Uterus (tissue), 4 donors: ENCODE measurements at places on chromosomes 12 and 14.
A peak's percentile ranks its signal among the peaks of the same experiment; 100 is the strongest.

GRCh38 chr12:75389061-75389460 lies 1.8 kb upstream of the GLIPR1L2 start:
- no peak for DNase-seq

- no peak for DNase-seq
Observed at GRCh38 chr12:32512379-32512778, 113.0 kb downstream of the FGD4 start.

DNA sequence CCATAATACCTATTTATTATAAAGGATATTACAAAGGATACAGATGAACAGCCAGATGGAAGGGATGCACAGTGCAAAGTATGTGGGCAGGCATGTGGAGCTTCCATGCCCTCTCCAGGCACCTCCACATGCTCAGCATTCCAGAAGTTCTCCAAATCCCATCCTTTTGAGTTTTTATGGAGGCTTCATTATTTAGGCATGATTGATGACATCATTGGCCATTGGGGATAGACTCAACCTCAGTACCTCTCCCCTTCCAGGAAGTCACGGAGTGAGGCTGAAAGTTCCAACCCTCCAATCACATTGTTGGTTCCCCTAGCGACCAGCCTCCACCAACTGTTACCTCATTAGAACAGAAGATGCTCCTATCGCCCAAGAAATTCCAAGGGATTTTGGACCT lies 156.4 kb downstream of the ATP23 start:
- DNase-seq, result no peak

DNA sequence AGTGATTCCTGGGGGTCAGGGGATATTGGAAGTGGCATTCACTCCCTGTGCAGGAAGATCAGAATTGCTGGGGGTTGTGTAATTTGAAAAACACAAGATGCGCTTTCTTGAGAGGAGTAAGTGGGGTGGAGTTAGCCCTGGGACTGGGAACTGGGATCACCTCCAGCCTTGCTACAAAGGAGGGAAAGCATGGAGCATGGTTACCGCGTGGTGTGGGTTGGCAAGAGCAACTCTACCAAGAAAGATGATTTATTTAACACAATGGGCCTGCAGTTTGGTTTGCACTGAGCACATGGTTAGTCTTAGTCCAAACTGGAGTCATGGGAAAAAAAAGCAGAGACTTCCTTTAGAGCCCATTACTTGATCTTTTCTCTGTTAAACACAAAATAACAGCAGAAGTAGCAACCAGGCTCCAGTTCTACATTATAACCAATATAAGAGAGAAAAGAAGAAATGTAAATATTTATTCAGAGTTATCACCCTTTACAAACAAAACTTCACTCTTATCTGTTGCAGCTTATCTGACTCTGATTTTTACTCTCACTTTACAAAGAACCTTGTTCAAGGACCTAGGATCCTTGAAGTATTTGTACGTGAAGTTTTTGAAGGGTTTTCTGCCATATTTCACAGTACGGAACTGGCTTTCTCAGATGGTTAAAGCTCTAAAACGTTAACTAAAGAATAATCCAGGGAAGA lies 2.1 kb upstream of the NIN start:
- DNase-seq, result no peak

DNA sequence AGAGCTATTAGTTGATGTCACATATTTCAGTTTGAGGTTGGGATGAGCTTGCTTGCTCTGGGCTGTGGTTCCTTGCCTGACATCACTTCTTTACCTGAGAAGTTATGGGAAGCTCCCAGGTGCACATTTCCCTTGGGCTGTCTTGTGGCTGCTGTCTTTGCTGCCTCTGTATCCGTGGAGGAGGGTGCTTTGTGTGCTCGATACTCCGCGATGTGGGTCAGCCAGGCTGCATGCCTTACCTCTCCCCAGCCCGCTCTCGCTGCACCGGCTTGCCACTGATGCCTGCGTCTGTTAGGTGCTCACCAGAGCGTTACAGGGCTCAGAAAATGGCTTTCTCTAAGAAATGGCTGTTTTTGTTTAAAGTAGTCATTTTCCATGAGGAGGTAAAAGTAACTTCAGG lies 19.6 kb downstream of the PELI2 start:
- no peak for DNase-seq

GRCh38 chr12:14779834-14780233 lies 23.4 kb downstream of the WBP11 start:
- no peak for DNase-seq

GRCh38 chr14:24952851-24953666 lies 96.9 kb downstream of the STXBP6 start:
- DNase-seq, result no peak

- DNase-seq, result no peak
Observed at GRCh38 chr14:74924061-74924460, 1.0 kb upstream of the RPS6KL1 start.

GRCh38 chr12:27901959-27902358 lies 70.6 kb downstream of the PTHLH start:
- DNase-seq, result no peak

DNA sequence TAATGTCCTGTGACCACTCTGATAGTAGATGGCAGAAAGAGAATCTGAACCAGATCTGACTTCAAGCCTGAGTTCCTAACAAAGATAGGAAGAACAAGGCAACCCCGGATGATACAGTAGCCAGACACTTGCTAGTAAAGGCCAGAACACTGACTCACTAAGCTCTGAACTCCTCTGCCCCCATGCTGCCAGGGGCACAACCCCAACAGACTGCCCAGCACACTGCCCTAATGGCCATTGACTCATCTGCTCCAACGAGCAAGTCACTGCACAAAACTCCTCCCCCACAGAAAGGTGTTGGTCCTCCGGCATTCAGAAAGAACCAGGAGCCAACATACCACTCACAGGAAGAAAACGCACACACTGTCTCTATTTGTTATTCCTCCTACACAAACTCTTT lies 179.6 kb upstream of the NUDT4 start:
- no peak for DNase-seq

GRCh38 chr14:79965896-79966295 lies 245.4 kb downstream of the DIO2 start:
- no peak for DNase-seq

GRCh38 chr14:61132894-61133293 lies 148.2 kb downstream of the TMEM30B start:
- no peak for DNase-seq

DNA sequence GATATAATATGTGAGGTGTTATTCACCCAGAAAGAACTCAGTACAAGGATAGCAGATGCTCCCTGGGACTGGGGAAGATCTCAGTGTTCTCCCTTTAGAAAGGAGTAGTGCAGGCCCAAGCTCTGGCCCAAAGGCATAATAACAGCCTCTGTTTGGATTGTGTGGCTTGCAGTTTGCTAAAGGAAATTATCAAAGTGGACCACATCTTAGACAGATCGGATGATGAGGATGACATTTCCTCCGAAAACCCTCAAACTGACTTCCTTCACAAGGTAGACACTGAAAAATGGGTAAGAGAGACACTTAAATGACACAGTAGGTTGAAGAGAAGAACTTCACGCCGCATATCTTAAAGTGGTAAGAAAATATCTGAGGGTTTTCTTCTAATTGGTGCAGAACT lies 26.1 kb downstream of the SMCO2 start:
- no peak for DNase-seq

DNA sequence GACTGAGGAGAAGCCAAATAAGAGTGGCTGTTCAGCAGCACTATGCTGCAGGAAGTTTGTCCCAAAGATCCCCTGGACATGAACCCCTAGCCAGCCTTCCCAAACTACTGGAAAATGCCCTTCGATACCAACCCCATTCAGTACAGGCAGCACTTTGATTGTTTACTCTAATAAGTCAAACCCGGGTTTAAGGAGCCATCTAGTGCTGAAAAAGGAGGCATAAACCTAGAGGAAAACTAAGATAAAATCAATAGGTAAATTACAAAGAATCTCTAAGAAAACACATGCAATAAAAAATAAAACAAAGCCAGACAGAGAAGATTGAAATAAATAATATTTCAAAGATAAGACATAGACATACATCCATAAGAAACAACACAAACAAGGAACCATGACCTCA lies 771.6 kb downstream of the RPS29 start:
- no peak for DNase-seq

DNA sequence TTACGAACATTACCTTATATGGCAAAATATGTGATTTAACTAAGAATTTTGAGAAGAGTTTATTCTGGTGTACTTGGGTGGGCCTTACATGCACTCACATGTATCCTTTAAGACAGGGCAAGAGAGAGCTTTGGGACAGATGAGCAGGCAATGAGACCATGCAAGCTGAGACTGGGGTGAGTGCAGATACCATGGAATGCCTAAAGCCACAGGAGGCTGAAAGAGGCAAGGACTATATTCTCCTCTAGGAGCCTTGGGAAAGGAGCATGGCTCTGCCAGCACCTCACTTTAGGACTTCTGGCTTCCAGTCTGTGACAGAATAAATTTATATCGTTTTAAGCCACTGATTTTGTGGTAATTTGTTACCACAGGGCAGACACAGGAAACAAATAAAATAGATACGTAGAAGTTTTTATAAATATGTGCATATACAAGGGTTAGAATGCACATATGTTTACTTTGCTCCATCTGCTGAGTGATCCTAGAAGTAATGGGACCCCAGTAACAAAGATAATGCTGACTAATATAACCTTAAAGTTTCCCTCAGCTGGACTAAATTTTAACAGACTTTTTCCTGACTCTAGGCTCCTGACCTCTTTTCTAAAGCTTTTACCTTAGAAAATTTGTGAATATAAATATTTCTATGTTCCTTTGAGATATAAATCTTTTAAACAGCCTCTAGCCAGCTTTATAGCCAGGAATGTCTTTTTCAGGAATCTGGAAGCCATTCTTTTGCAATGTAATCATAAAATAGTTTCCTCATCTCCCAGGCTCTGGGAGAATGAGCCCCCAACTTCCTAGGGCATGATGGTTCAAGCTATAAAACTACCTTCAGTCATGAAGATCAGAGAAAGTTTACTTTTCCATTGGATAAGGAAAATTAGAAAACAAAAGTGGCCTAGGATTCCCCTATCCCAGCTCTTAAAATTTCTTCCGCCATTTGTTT lies 216.8 kb downstream of the PPFIA2 start:
- no peak for DNase-seq

GRCh38 chr14:100708425-100709288 lies 18.0 kb upstream of the DLK1 start:
- peak; percentile 57 for DNase-seq

- no peak for DNase-seq
Observed at GRCh38 chr12:40262657-40263056, 37.9 kb downstream of the LRRK2 start.

DNA sequence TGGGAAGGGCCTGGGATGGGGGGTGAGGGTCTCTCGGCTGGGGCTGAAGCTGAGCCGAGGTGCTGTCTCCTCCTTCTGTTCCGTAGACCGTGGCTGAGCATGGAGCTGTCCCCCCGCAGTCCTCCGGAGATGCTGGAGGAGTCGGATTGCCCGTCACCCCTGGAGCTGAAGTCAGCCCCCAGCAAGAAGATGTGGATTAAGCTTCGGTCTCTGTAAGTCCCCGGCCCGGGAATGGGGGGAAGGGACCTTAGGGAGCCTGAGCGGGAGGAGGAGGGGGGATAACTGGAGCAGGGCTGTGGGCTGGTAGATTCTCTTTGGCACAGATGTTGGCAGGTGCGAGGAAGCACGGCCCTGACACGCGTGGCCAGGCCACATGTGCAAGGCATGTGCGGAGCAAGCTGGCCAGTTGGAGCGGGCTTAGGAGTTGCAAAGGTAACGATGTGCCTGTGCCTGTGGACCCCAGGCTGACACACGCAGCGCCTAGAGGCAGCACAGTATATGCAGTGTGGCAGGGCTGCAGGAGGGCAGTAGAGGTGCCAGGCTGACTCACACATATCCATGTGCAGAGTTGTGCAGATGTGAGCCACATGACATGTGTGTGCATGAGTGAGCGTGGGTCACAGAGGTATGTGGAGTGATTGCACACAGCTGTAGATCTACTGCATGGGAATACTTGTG lies 512 bp downstream of the PDE1B start:
- no peak for DNase-seq

- no peak for DNase-seq
Observed at GRCh38 chr14:54695196-54695595, 128.3 kb downstream of the SAMD4A start.

DNA sequence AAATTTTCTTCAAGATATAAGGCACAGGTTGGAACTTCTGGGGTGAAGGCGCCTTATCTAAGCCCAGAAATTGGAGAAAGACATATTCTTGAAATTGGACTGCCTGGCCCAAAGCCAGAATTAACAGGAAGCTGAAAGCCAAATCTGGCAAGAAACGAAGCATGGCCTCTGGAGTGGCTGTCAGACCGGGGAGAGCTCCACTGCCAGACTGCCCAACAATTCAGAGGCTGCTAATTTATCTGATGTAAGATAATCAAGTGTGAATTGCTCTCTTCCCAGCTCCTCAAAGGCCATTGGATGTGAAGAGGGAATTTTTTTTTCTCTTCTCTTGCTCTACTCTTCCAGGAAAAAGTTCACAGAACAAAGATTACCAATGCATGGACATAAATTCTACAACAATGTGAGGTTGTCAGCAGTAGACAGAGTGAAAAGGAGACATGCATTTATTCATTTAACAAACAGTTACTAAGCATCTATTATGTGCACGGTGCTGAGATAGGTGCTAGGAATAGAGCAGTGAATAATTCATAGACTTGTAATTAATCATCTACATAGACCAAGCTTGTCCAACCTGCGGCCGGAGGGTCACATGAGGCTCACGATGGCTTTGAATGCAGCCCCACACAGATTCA lies at the start of gene GDF3:
Gene GDF3, minus strand, starts transcription at position 210 of the 632 bp plus-strand sequence. Its CDS starts 47 bp downstream, at position 163.
- no peak for DNase-seq

GRCh38 chr12:46356655-46357437 lies 15.7 kb downstream of the SLC38A2 start:
- no peak for DNase-seq

GRCh38 chr12:122031342-122032216 lies 9.9 kb downstream of the BCL7A start:
- peak; percentile 30 for DNase-seq

DNA sequence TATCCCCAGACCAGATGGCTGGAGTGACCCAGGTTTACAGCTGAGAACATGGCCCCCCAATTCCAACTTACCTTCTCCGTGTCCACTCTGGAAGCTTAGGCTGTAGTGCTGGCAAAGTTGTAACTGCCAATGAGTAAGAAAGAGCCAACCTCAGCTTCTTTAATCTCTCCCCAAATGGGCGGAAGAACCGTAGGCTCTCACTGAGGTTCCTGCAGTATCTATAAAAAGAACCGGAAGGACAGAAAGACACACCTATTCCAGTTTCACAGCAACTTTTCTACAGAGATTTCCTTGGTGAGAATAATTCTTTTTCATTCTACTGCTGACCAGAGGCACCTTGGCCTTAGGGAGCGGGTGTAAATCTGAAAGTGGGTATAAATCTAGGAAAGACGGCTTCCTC lies at the start of gene GPRC5D:
Gene GPRC5D, minus strand, starts transcription at position 135 of the 400 bp plus-strand sequence. CDS start 1,786 bp downstream, outside the sequence.
- no peak for DNase-seq

GRCh38 chr12:119869720-119870119 lies 7.4 kb downstream of the CIT start:
- DNase-seq, result no peak

- peak; percentile 25 for DNase-seq
Observed at GRCh38 chr14:52844262-52845060, 53.1 kb upstream of the GNPNAT1 start.

GRCh38 chr12:109131154-109132050 lies 15.0 kb downstream of the ACACB start:
- no peak for DNase-seq
